Nucleus accumbens (tissue), 56 donors: ENCODE measurements at places on chromosomes 13 and 19.

DNA sequence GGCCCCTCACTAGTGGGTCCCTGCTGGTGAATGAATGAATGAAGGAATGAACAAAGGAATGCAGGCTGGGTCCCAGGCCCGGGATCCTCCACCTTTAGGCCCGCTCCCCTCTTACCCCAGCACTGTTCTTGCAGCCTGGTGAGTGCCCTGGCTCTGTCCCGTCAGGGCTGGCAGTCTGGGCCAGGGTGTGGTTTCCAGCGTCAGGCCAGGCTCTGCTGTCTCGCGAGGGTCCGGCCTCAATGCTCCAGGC lies 317 bp downstream of the LYL1 start:
- DNase-seq = no peak

DNA sequence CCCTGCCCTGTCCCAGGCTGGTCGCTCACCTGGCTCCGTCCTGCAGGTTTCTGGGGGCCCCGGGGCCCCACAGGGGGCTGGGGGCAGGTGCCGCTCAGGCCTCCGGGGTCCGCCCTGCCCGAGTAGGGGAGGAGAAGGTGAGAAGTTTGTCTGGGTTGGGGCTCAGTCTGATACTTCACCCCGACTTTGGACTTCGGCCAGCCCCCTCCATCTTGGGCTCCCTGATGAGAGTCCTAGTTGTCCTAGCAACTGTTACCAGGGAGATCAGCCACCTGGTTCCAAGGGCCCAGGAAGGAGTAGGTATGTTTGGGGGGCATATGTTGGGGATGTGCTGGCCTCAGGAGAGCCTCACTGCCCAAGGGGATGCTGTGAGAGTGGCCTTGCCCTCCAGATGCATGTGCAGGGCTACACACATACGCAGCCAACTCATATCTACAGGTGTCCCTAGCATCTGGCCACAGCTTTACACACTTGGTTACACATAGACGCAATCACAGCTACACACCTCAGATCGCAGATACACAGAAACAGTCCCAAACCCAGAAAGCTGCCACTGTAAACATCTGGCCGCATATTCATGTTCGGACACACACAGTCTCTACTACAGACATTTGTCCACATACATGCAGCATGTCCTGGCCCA lies 3.4 kb downstream of the NUMBL start:
- DNase-seq = no peak

DNA sequence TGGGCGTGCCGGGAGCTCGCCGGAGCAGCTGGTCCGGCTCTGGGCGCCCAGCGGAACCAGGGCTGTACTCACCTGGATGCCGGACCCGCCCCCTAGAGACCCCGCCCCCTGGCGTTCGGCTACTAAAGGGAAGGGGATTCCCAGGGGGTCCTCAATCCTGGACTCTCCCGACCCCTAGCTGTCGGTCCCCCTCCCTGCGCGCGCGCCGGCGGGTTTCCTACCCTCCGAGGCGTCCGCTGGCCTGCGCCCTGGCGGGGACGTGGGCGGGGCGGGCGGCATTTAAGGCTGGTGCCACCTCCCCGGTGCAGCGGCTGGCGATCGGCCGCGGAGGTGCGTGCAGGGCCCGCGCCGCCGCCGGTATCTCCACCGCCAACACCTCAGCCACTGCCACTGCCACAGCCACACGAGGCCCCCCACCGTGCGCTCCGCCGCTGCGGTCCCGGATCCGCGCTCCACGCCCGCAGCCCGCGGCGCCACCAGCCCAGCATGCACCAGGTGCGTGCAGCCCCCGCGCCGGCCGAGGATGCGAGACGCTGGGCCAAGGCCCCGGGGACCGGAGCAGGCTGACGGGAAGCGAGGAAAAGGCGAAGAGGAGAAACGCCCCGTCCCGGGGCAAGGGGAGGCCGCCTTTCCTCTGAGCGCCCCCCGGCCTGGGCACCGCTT lies at the start of gene ATP12A:
ATP12A (plus strand) TSS at position 151 of the 663 bp plus-strand sequence; CDS start at position 487, 336 bp downstream.
- no peak for DNase-seq

DNA sequence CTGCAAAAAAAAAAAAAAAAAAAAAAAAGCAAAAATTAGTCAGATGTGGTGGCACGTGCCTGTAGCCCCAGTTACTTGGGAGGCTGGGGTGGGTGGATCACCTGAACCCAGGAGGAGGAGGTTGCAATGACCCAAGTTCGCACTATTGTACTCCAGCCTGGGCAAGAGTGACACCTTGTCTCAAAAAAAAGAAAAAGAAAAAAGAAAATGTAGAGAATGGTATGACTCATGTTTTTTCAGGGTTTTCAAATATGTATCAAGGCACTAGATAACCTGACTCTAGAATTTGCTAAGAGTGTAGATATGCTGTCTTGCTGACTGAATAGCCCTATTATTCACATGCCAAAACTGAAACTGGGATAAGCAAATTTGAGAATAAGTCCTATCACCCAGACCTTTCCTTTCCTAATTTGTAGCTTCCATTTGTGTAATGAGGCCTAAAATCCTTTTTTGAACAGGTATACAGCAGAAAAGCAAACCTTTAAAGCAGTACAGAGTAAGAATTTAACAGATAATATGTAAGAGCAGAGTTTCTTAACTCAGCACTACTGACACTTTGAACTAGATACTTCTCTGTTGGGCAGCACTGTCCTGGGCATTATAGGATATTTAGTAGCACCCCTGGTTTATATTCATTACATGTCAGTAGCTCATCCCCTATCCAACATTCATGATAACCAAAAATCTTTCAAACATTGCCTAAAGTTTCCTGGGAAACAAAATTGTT lies 108.6 kb downstream of the ELF1 start:
- no peak for DNase-seq

DNA sequence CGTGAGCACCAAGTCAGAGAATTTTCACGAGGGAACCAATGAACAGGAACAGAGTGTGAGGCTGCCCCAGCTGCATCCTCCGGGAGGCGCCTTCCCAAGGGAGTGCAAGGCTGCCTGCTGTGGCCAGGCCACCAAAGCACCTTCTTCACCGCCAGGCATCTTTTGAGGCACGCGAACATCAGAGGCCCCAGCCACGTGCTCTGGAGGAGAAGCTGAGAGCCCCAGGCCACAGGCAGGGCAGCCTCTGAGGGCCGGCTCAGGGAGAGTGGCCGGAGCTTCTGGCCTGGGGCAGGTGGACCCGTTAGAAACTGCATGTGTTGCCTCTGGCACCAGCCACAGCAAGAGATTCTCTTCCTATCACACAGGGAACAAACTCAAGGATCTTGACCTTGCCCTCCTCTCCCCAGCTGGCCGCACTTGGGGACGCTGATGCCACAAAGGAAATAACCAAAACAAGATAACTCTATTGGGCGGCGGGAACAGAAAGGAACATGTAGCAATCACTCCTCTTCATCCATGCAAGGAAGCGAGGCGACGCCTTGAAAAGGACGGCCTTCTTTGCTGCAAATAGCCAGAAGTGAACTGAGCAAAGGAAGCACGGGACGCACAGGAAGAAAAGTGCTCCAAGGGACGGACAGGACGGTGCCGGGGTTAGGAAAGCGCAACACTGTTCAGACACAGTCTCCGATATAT lies 19.9 kb downstream of the GAS6 start:
- no peak for DNase-seq

DNA sequence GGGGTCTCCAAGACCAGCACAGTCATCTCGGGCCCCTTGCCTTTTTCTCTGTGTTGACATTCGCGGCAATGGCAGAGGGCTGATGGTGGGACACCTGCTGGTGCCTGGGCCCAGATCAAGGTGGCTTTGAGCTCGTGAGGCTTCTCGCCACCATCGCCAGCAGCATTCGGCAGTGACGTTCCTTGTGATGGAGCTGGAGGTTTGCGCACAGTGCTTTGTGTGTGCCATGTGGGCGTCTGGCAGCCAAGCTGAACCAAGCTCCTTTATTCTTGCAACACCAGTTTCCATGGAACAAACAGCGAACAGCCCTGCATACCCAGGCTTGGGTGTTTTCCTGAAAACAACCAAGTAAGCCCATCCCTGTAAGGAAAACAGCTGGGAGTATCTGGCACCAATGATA lies 9.1 kb upstream of the TMEM255B start:
- no peak for DNase-seq

GRCh38 chr13:98068521-98068920 lies 74.4 kb upstream of the FARP1 start:
- no peak for DNase-seq

- DNase-seq = no peak
Observed at GRCh38 chr13:57128909-57129308, 11.8 kb upstream of the PRR20A start.

DNA sequence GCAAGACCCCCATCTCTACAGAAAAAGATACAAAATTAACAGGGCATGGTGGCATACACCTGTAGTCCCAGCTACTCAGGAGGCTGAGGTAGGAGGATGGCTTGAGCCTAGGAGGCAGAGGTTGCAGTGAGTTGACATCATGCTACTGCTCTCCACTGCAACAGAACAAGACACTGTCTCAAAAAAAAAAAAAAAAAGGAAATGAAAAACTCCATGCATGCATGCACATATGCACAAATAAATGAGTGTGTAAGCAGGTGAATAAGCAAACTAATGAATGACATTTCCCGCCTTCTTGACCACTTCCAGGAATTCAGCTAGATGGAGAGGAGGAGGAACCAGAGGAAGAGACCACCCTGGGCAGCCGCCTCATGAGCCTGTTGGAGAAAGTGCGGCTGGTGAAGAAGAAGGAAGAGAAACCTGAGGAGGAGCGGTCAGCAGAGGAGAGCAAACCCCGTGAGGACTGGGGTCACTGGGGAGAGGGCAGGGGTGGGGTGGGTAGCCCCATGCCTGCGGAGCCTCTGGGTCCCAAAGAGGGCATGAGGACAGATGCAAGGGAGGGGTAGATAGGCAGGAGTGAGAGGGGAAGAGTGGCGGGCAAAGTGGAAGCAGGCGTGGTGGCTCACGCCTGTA lies 58.8 kb downstream of the RYR1 start:
- DNase-seq = no peak

DNA sequence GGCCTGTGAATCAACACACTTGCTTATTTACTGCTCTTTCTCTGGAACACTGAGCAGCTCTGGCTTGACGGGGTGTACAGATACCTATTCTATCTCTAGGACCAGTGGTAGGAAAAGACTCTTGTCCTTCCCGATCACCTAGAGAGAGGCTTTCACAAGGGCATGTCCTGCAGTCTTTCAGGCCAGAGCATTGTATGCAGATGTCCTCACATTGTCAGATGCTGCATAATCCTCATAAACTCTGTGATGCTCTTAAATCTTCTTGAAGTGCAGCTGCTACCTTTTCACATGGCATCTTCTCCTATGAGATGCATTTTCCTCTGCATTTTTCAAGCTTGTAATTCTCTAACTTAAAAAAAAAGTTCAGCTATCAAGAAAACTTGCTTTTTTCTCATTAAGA lies 369.4 kb downstream of the OLFM4 start:
- DNase-seq = no peak

DNA sequence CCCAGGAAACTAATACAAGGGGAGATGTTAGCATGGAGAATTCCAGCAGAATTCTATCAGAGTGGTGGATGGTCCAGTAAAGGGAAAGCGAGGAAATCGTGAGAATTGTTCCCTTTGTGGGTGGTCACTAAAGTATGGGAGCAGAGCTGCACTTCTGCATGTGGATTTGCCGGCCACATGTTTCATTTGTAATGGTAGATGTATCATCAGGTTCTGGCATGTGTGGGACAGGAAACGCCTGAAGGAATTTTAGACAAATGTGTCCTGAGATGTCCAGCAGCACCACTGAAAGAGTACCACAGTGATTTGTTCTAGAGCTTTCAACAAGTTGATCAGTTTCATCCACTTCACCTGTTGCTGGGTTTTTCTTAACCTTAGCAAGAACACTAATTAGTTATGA lies 308.4 kb downstream of the SHISA2 start:
- DNase-seq = no peak

DNA sequence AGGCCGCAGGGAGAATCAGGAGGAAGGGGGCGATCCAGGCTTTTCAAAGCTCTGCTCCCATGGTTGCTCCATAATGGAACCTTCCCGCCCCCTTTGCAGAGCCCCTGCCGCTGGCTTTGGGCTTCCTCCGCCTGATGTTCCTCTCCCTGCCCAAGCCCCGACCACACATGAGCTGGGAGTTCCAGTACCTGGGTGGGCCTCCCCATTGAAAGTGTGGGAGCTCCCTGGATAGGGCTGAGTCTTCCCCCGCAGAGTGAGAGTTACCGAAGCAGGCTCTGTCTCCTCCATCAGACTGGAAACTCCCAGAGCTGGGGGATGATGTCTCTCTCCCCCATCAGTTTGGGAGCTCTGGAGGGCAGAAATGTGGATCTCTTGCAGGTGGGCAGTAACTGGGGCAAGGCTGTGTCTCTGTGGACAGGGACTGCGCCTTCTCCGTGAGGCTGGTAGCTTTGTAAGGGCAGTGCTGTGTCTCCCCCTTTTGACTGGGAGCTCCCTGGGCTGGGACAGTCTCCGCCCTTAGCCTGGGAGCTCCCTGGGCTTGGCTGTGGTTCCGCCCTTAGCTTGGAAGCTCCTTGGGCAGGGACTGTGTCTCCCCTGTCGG lies 722 bp downstream of the DCAF15 start:
- no peak for DNase-seq

- no peak for DNase-seq
Observed at GRCh38 chr13:86900906-86901305, 770.3 kb upstream of the SLITRK5 start.

GRCh38 chr19:40578442-40578908 lies 1.8 kb downstream of the SHKBP1 start:
- DNase-seq = peak; percentile 6

DNA sequence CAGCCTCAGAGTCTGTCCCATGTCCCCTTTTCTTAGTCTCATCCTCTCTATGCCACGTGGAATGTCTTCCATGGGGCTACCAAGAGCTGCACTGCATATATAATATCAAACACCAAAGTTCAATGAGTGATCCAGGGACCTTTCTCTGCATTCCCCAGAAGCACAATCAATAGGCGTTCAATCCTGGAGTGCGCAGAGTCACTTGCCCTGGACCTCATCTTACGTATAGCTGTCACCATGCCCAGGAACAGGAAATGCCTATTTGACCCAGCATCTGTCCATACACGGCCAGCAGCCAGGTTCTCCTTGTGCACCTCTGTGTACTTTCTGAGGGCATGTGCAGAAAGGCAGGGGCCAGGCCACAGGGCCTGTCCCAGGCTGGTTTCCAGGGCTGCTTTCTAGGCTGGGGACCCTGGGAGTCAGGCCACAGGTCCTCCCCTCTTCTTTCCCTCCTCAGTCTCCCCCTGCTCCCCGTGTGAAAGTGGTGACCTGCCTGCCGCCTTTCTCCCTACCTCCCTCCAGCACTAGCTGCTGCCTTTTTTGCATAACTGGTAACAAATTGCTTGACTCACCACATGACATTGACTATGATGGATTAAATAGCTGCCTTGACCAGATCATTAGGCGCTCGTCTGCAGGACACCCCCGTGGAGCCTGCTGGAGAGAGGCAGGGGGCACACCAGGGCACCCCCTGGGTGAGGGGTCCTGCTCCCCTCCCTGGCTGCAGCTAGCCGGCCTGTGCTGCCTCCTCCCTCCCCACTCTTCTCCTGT lies 222.0 kb downstream of the ZNF536 start:
- DNase-seq = no peak

DNA sequence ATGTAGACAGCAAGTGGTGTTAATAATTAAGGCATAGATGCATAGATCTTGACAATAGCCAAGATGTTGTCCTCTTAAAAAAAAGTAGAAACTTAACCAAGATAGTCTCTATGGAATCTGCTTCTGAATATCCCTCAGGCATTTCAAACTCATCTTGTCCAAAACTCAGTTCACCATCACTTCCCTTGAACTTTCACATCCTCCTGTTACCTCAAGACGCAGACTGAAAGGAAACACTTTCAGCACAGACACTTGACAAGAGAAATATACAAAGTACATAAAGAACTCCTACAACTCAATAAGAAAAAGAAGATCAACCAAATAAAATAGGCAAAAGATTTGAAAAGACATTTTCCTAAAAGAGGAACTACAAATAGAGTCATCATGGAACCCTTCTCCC lies 451.1 kb downstream of the FOXO1 start:
- no peak for DNase-seq
